ENCODE measurements at places on chromosomes 2 and 18.

DNA sequence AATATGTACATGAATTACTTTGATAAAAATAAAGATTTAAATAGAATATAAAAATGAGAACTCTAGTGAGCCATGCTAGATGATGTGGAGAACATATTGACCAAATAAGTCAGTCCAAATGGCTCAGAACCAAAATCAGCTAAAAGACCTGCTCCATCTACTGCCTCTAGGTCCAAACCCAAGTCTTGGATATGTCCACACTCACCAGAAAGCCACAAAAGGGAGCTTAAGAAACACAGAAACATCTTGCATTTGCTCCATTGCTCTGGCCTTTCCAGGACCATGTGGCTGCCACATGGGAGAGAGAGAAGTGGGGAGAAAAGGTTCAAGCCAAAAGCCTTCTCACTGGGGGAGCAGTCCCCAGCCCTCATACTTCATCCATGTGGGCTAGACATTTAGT lies 272.5 kb downstream of the DYSF start:
- DNase-seq: no peak

DNA sequence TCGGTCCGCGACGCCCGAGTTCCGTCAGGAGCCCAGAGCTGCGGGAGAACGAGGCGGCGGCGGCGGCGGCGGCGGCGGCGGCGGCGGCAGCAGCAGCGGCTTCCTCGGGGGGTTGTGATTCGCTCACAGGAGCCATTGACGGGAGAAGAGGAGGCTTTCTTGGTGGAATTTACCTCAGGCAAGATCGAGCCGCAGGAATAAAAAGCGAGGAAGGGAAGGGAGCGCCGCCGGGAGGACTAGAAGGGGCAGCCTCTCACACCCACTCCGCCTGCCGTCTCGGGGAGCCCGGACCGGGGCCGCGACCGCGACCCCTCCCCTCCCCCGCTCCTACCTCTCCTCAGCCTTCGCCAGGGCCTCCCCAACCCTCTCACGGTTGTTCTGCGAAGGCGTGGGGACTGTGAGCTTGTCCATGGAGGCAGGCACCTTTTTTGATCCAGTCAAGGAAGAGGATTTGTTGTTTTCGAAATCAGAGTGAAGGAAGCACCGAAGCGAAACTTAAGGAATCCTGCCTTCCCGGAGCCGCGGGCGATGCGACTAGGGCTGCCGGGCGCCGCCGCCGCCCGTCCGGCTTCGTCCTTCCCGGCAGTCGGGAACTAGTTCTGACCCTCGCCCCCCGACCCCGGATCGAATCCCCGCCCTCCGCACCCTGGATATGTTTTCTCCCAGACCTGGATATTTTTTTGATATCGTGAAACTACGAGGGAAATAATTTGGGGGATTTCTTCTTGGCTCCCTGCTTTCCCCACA lies 506 bp downstream of the BMPR2 start:
- DNase-seq: peak; percentile 48

DNA sequence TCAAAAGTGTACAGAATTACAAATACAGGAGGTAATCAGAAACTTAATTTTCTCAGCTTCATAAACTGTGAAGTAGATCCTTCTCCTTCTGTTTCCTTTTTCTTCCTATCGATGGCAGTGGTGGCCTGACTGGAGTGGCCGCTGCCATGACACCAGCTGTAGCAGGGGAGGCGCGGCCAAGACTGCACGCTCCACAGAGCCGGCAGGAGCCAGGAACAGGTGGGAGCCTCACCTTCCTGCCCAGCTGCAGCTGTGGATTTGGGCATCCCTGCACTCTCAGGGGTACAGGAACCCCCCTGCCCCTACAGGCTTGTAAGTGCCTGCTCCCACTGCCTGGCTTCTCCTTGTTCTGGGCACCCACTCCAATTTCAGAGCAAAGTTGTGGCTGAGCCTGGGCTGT lies 76.1 kb downstream of the EPB41L3 start:
- DNase-seq: no peak

- peak; percentile 50 for DNase-seq
Observed at GRCh38 chr2:24315669-24316068, 44.7 kb downstream of the ITSN2 start.

- no peak for DNase-seq
Observed at GRCh38 chr2:181785691-181786344, 105.5 kb upstream of the NEUROD1 start.

- DNase-seq: no peak
Observed at GRCh38 chr2:174350593-174351181, 15.9 kb downstream of the SP9 start.

DNA sequence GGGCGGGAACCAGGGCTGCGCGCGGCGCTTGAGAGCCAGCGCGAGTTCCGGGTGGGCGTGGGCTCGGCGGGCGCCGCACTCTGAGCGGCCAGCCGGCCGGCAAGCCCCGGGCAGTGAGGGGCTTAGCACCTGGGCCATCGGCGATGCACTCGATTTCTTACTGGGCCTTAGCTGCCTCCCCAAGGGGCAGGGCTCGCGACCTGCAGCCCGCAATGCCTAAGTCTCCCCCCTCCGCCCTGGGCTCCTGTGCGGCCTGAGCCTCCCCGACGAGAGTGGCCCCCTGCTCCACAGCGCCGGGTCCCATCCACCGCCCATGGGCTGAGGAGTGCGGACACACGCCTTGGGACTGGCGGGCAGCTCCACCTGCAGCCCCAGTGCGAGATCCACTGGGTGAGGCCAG lies 36.5 kb upstream of the MAP2 start:
- DNase-seq: no peak

DNA sequence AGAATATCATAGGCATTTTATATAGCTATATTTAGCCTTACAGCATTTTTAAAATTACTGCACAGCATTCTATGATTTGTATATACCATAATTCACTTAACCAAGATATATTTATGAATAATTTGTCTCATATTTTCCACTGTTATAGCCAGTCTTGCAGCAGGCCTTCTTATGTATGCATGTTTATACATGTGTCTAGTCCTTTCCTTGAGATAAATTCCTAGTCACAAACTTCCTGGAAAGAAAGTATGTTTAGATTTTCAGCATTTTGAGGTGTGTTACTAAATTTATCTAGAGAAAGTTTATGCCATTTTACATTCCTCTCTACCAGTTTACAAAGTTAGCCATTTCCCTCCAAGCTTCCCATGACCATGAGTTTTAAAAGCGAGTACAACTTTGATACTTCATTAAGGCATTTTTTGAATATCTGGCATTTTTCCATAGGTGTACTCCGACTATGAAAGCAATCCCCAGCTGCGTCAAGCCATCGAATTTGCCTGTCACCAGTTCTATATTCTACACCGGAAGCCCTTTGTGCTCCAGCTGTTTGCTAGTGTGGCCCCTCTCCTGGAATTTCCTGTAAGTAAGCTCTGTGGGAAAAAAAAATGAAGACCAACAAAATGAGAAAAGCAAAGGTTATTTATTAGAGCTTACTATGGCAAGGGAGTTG lies 59.4 kb upstream of the RPE start:
- no peak for DNase-seq

- DNase-seq: no peak
Observed at GRCh38 chr2:170054997-170055396, 123.0 kb upstream of the MYO3B start.

- DNase-seq: no peak
Observed at GRCh38 chr18:29309366-29309765, 1132.4 kb upstream of the CDH2 start.

GRCh38 chr2:39492095-39492590 lies 55.1 kb upstream of the MAP4K3 start:
- DNase-seq: peak; percentile 94

DNA sequence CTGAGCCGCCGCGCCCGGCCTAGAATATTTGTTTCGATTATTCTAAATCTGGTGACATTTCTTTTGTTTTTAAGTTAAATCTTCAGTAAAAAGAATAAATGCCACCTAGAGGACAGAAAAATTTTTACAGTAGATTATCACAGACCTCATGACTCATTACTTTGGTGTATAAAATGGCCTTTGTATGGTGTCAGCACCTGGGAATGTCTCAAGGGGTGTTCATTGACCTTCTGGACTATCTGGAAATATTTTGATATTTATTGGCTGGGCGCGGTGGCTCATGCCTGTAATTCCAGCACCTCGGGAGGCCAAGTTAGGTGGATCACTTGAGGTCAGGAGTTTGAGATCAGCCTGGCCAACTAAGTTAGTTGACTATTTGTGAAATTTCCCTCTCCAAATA lies 30.3 kb upstream of the SLC30A6 start:
- peak; percentile 50 for DNase-seq

- no peak for DNase-seq
Observed at GRCh38 chr2:206716623-206717022, 1.6 kb downstream of the DYTN start.

GRCh38 chr2:45622336-45623075 lies 11.4 kb upstream of the SRBD1 start:
- DNase-seq: no peak

- peak; percentile 83 for DNase-seq
Observed at GRCh38 chr2:199458009-199458805, 468 bp upstream of the SATB2 start.

DNA sequence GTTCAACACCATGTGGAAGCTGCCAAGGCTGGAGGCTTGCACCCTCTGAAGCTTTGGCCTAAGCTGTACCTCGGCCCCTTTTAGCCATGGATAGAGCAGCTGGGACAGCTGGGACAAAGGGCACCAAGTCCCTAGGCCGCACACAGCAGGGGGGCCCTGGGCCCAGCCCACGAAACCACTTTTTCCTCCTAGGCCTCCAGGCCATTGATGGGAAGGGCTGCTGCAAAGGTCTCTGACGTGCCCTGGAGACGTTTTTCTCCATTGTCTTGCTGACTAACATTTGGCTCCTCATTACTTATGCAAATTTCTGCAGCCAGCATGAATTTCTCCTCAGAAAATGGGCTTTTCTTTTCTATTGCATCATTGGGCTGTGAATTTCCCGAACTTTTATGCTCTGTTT lies 13.7 kb downstream of the RAPGEF4 start:
- no peak for DNase-seq

DNA sequence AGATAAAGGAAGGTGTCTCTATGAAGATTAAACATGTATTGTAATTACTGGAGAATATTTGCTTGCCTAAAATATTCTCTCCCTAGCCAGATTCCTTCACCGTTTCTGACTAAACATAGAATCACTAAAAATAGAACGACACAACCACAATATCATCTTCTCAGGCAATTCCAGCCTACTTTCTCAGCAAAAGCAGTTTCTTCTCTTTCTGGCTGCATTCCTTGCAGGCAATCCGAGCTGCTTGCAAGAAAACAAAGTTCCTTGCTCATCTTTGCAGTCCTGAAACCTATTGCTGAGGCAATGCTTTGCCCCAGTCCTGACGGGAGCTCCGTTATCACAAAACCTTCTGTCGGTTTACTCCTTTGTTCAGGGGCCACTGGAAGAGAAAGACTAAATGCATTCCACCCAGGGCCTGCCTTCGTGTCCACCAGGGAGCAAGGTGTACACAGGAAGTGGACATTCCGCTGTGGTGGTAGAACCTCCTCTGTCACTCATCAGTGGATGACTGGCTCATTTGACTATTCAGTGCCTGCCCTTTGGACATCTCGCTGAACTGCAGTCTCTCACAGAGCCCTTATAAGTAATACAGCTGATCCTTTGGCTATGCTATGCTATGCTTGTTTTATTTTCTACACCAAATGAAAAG lies 239.2 kb upstream of the DOK6 start:
- DNase-seq: no peak

GRCh38 chr2:222424276-222424728 lies at the start of gene SGPP2:
TSS of gene SGPP2 (plus strand) at chr2:222424543. CDS start at chr2:222424603, 60 bp downstream.
- no peak for DNase-seq

GRCh38 chr2:113200736-113201490 lies 27.1 kb downstream of the PSD4 start:
- DNase-seq: no peak

DNA sequence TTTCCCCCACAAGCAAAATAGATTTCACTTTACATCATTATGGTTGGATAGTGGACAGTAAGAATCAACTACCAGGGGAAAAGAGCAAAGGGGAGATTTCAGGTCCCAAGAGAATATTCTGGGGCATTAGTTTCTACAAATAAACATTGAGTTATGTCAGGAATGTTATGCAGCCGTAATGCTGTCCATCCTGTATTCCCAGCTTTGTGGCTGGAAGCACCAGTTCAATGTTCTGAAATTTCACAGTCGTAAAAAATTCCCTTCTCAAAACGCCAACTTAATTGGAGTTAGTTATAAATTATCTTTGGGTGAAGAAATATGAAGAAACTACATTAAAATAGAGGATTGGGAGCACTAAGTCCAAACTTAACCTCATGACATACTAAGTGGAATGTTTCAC lies 141.5 kb upstream of the FIGN start:
- no peak for DNase-seq

- DNase-seq: no peak
Observed at GRCh38 chr2:119463136-119463535, 31.5 kb downstream of the TMEM37 start.

- DNase-seq: no peak
Observed at GRCh38 chr18:50061876-50062517, 132.9 kb downstream of the MYO5B start.

DNA sequence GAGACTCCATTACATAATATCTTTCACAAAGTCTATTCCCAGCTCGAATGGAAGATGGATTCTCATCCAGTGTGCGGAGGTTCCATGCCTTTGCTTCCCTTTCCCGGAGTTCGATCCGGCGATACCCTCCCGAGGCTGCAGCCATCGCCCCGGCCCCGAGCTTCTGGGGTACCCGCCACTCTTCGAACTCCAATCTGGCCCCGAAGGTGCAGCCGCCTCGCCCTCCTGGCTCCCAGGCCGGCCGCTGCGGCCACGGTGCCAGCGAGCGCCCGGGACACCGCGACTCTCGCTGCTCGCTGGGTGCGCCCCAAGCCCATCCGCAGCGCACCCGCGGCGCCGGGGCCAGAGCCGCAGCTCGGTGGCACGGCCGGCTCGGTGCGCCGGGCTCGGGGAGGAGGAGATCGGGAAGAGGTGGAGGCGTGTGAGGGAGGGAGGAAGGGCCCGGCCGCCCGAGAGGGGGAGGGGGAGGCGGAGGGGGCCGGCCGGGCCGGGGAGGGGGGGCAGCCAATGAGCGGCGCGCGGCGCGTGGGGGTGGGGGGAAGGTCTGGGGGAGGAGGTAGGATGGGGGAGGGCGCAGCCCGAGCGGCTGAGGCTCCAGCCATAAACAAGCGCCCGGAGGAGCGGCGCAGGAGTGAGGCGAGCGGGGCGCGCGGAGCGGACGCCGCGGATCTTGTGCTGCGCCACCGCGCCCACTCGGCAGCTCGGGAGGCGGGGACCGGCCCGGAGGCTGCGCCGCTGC lies at the start of gene CRIM1:
Gene CRIM1, plus strand, starts transcription at position 628 of the 739 bp plus-strand sequence. CDS start 515 bp downstream, outside the sequence.
- DNase-seq: peak; percentile 82

- no peak for DNase-seq
Observed at GRCh38 chr18:62799977-62800376, 84.6 kb downstream of the PHLPP1 start.

DNA sequence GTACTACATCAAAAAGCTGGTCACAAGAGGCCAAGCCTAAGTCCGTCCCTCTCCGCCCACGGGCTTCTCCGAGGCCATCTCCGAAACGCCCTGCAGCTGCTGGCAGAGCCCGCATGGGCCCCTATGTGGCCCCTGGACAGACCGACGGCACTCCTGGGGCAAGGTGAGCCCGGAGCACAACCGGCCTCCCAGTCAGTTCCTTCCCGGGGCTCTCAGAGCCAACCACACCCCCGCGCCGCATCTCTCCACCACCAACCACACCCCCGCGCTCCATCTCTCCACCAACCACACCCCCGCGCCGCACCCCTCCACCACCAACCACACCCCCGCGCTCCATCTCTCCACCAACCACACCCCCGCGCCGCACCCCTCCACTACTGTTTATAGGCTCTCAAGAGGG lies 93.5 kb downstream of the ZNF516 start:
- no peak for DNase-seq
